ENCODE measurements at places on chromosomes 11 and 22. TPM values are rescaled to one million over a fixed set of nuclear protein-coding genes. Genes with fewer than 3 reads are reported as not detected.

OR8G1 gene
- total RNA-seq: 0.64 TPM

MMP8 gene
- total RNA-seq: 0.72 TPM

CHORDC1 gene
- 40.2 TPM for total RNA-seq

UBQLN3 gene
- not detected for total RNA-seq

ASPHD2 gene
- 1.4 TPM for total RNA-seq

MPEG1 gene
- not detected for total RNA-seq

OR8A1 gene
- total RNA-seq: 0.61 TPM

NEFH gene
- not detected for total RNA-seq

PATE4 gene
- total RNA-seq: not detected

YPEL4 gene
- 2.0 TPM for total RNA-seq

KCNQ1 gene
- 0.08 TPM for total RNA-seq

OR52E8 gene
- not detected for total RNA-seq

OR8D4 gene
- total RNA-seq: not detected

CD81 gene
- 83.2 TPM for total RNA-seq

OR51A2 gene
- total RNA-seq: not detected

SYT9 gene
- total RNA-seq: not detected

ALDH3B2 gene
- not detected for total RNA-seq

GGT1 gene
- 0.32 TPM for total RNA-seq

IFITM10 gene
- total RNA-seq: 2.3 TPM

Measured in A375 (cell line).